ENCODE measurements at places on chromosomes 16 and 17. TPM values are rescaled to one million over a fixed set of nuclear protein-coding genes. Genes with fewer than 3 reads are reported as not detected.

Gene ATMIN
- 51.4 TPM for total RNA-seq

Gene PABPN1L
- not detected for total RNA-seq

Gene SLFN11
- total RNA-seq, result 17.6 TPM

Gene ABCA3
- 19.6 TPM for total RNA-seq

Gene CHMP1A
- 102 TPM for total RNA-seq

Gene LRRC37A2
- 18.5 TPM for total RNA-seq

Gene TP53TG3F
- total RNA-seq, result not detected

Gene ACSM2A
- total RNA-seq, result not detected

Gene NPIPB13
- 11.2 TPM for total RNA-seq

Gene LITAFD
- not detected for total RNA-seq

Gene TBC1D3D
- total RNA-seq, result 0.23 TPM

Gene MYH1
- total RNA-seq, result not detected

Gene CACNG1
- total RNA-seq, result 0.32 TPM

Gene TRIM72
- 0.05 TPM for total RNA-seq

Gene FA2H
- not detected for total RNA-seq

Gene ADAM11
- total RNA-seq, result 6.0 TPM

Gene PSMD3
- total RNA-seq, result 157 TPM

Gene SULT1A3
- total RNA-seq, result 23.9 TPM

Gene RNPS1
- 390 TPM for total RNA-seq

Gene ARSG
- total RNA-seq, result 5.0 TPM

Gene TEKT5
- 0.25 TPM for total RNA-seq

Gene TOB1
- 26.2 TPM for total RNA-seq

Gene CSH2
- total RNA-seq, result not detected

Gene CARHSP1
- 152 TPM for total RNA-seq

Gene C17orf78
- not detected for total RNA-seq

Gene DOC2B
- total RNA-seq, result 1.0 TPM

Gene B3GNT9
- total RNA-seq, result 4.5 TPM

Gene ARHGAP27
- 1.4 TPM for total RNA-seq
